ENCODE measurements at places on chromosomes 11 and 22.

DNA sequence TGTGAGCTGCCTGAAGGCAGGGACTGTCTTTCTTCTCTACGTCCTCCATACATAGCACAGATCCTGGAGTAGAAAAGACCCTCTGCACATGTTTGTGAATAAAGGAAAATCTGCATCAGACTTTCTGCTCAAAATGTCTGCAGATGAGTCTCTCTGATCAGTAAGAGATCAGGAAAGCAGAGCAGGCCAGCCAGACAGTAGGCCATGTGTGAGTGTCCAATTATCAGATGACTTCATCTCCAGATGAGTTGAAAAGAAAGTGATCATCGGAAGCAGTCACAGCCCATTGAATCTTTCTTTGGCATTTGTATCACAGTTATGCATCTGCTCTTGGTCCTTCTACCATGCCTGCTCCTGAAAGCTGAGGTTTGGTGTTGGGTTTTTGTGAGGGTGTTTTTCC, 298.7 kb upstream of the NCAM1 start:
- no peak for DNase-seq

DNA sequence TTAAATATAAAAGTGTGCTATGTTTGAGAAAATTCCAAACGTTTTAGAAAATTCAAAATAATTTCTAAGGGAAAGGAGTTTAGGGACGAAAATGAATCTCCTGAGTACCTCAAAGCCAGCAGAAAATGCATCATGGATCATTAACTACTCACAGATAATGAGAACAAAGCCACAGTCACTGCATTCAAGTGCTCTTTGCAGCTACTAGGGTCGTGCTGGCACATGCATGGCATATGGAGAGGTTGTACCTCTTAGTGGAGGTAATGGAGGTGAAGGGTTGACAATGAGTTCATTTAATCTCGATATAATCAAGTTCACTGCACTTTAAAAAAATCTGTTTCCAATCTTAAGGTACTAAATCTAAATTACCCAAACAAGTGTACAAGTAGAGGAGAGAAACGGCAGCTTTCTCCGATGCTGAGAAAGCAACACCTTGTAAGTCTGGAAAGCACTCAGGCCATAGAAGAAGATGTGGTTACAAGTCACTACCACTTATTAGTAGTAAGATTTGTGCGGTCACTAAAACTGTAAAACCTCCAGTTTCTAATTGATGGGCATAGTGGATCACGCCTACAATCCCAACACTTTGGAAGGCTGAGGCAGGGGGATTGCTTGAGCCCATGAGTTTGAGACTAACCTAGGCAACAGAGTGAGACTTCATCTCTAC, 261.1 kb upstream of the ANO3 start:
- DNase-seq = no peak

DNA sequence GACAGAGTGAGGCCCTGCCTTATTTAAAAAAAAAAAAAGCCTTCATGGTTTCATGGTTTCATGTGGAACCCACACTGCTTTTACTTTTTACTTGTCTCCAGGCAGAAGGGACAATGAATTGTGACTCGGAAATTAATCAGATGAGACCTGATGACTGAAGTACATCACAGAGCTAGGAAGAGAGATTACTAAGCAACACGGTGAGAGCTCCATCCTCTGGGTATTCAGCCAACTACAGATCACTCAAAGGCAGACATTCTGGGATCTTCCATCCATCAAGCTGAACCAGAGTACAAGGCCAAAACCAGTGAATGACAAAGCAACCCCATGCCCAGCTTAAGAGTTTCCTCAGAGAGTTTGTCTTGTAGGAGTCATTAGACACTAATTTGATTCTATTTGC, 433.2 kb downstream of the SOX6 start:
- DNase-seq = no peak

DNA sequence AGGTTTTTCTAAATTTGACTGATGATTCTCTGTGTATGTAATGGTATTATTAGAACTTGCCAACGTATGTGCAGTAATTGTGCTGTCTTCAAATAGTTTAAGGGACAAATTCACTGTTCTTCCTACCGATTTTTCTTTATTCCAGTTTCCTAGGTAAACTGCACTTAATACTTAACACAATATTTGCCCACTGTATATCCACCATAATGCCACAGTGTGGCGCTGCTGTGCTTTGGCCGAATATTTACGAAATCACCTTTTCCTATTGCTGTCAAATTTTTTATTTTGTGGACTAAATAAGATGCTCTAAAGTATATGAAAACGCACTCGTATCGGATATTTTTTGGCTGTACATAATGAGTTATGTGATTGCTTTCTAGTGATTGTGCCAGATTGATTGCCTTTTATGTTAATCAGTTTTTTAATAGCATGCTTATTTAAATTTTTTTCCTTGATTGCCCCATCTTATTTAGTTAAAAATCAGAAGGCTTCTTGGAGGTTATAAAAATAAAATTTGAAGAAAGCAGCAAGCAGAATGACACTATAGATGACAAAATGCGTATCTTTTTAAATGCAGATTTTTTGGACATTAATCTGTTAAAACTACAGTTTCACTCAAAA, 10.5 kb downstream of the AASDHPPT start:
- no peak for DNase-seq

DNA sequence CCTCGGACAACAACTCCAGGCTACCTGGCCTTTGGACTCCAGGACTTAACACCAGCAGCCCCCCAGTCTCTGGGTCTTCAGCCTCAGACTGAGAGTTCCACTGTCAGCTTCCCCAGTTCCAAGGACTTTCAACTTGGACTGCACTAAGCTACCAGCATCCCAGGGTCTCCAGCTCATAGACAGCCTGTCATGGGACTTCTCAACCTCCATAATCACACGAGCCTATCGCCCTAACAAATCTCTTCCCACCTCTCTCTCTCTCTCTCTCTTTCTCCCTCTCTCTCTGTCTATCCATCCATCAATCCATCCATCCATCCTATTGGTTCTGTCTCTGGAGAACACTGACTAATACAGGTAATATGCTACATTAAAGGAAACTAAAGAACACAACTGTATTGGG, 10.7 kb downstream of the RAB30 start:
- no peak for DNase-seq

GRCh38 chr11:114321621-114322257, 25.5 kb downstream of the NNMT start:
- no peak for DNase-seq

- no peak for DNase-seq
Observed at GRCh38 chr11:63747011-63747410, 21.6 kb downstream of the ZFTA start.

DNA sequence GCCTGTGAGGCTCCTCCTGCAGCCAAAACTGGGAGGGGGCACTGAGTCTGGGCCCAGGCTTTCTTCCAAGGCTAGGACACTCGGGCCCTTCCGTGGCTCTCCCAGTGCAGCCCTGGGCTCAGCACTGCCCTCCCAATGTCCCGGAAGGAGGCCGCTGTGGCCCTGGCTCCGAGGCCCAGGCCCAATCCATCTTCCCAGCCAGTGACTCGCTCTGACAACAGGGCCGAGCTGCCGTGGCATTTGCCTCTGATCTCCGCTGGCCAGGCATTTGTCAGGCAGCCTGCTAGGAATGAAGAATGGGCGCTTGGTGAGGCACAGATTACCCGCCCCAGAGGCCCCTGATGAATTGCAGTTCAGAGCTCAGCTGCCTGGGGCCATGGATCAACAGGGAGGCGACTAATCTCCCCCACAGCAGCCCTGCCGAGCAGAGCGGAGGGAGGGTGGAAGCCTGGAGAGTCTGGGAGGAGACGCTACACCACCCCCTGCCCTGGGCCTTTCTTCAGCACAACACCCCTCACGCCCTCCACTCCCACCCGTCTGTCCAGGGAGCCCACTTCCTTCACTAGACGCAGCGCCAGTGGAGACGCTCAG, 8.3 kb downstream of the FXYD2 start:
- no peak for DNase-seq

DNA sequence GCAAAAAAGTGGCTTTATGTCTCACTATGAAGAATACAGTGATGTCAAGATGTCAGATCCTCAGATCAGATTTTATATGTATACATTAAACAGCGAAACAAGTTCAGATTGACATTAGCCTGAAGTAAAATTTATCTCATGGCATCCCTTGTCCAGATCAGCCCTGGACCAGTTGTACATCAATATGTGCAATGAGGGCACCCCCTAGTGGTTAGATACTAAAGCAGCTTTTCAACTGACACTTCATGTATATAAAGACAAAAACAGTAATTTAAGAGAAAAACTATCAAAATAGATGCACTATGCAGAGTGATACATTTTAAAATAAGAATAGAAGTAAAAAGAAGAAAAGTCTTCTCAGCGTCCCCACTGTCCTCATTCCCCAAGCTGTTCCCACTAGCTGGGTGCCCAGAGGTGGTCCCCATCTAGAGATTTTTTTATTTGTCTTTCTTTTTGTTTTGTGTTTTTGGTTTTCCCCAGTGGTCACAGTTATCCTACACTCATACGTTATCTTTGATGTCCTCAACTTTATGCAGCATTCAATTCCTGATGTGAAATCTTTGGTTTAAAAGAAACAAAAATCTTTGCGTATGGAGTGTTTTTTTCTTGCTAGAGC, 2193.4 kb upstream of the RAG2 start:
- peak; percentile 3 for DNase-seq

- no peak for DNase-seq
Observed at GRCh38 chr11:114426280-114426679, 13.0 kb upstream of the REXO2 start.

DNA sequence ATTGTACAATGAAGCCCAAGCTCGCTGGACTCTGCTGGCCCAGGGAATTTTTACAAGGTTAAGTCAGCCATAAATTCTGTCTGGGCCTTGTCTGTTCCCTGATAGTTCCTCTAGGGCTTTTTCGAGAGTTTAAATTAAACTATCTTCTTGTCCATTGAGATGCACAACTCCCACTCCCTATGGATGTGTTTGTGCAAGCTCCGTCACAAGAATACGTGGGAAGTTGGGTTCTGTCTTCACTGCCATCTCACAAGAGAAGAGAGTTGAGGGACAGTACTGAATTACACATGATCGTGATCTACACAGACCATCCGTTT, 153.6 kb upstream of the TTC12 start:
- DNase-seq = no peak

DNA sequence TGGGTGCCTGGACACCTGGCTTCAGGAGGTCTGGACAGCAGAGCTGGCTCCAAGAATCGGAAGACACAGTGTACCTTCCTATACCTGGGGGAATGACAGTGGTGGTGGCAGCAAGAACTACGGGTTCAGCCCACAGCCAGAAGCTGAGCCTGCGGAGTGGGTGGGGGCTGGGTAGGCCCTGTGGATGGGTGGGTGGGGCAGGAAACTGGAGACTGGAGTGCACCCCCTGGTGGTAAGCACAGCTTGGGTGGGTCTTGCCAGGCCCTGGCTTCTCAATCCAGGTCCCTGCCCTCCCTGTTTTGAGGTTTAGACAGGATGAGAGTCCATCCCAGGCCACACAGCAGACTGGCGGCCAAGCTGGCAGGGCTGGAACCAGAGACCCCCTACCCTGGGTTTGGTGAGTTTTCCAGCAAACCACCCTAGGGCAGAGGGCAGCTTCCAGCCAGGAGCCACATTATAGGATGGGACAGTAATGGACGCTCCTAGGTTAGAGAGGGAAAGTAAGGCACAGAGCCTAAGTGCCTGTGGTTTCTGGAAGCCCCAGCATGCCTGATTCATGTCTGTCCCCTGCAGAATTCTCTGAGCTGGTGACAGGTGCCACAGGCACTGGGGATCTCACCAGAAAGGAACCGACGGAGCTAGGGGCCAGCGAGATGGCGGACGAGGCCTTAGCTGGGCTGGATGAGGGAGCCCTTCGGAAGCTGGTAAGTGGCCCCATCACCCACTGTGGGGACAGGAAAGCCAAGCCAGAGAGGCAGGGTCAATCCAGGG, 1.7 kb downstream of the SMTN start:
- DNase-seq = no peak
